ENCODE measurements at places on chromosomes 5 and 9. TPM values are rescaled to one million over a fixed set of nuclear protein-coding genes. Genes with fewer than 3 reads are reported as not detected.

DNA sequence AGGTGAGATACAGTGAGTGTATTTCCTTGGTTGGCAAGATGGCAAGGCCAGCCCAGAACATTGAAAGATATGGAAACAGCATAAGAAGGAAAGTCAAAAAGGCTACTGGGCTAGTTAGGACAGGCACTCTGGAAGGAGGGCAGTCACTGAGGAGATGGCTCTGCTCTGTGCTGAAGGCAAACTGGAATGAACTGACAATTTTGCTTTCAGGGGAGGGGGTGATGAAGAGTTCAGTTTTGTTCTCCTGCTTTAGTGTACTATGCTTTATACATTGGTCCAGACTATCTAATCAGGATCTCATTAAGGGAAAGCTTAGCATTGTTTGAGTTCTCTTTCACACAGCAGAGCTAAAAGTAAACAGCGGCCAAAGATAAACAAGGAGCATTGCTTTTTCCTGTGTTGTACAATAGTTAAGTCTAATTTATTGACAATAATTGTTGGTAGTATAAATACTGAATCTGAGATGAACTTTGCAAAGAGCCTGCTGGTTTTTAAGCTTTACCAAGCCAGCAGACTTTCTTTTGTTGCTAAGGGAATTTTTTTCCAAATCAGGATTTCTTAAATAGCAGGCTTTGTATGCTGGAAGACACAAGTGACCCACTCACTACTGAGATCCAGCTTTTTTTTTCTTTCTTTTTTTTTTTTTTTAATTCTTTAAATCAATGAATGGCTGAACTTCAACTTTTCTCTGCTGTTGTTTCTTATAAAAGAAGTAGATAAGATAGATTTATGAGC lies 355.5 kb downstream of the ARRDC3 start:
- H3K27me3 ChIP-seq: no peaks in the 10 kb centered on the region
- H3K27ac ChIP-seq: no peak overlapping the region

GRCh38 chr5:92337772-92338234 lies 954.7 kb upstream of the ARRDC3 start:
- H3K27me3 ChIP-seq: no peaks in the 10 kb centered on the region
- no peaks in the 10 kb centered on the region for H3K36me3 ChIP-seq
- H3K27ac ChIP-seq: no peak overlapping the region
- DNase-seq: no peak
- no peak overlapping the region for H3K4me3 ChIP-seq

DNA sequence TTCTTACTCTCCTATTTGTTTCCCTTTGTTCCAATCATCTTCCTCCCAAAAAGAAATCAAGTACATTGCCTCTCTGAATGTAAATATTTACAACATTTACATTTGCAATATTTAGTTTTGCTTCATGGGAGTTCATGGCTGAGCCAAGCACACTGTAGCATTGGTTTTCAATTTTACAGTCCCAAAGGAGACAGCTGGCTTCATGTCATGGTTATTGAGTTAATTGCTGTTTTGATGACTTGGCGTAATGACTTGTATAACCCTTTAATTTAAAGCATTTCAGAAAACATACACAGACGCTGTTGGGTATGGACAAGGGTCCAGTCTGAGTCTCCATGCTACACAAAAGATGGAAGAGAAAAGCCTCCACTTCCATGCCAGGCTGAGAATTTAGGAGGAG lies 25.6 kb upstream of the VLDLR start:
- H3K4me3 ChIP-seq: no peak overlapping the region
- DNase-seq: no peak
- H3K27me3 ChIP-seq: no peaks in the 10 kb centered on the region
- no peaks in the 10 kb centered on the region for H3K4me1 ChIP-seq
- H3K27ac ChIP-seq: no peak overlapping the region

DNA sequence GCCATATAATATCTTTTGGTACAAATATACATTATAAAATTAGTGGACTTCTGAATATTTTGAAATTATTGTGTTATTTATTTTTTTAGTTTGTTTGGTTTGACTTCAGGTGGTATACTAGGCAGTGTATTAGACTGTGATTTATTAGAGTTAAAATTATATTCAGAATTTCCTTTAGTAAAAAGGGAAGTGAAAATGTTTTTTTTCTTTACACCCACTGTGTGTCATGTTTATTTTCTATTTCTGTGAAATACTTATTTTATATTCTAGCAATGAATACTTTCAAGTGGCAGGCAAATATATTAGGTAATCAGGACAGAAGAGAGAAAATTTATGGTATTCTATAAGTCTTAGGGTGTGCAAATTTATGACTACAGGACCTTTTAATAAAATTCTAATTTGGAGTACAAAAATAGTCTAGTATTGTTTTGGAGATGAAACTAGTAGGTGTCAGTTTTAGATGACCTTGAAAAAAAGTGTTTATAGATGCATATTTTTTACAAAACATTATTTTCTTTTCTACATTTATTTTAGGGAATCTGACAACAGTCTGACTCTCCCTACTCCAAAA lies 8.8 kb downstream of the CSNK1G3 start:
- H3K4me3 ChIP-seq: no peak overlapping the region
- H3K27ac ChIP-seq: no peak overlapping the region
- no peak for DNase-seq
- no peaks in the 10 kb centered on the region for H3K36me3 ChIP-seq
- no peaks in the 10 kb centered on the region for H3K27me3 ChIP-seq

CNTNAP3 gene
- total RNA-seq: 14.7 TPM

C5orf46 gene
- total RNA-seq: not detected

All from sigmoid colon (tissue), 7 donors.